Stimulated activated CD4-positive, alpha-beta T cell treated with anti-CD3 and anti-CD28 coated beads, Interleukin-4, amount 100 ng/mL, for 24 hours (primary cell): ENCODE measurements at places on chromosomes 2 and 18.

DNA sequence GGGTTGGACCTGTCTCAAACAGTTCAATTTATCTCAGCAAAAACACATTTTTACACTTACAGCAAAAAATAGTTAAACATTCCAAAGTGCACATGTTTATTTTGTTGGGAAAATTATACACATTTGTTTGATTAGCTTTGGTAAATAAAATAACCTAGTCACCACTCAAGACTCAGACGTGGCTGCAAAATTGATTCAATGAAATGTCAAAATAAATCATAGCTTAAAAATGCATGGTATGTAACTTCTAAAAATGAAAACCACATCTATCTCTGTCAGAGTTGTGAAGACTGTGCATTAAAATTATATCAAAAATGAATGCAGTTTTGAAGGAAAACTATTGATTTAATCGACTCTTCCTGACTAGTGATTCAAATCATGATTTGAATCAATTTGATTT is 56.7 kb downstream of the GALNT14 start:
- no peak for DNase-seq

DNA sequence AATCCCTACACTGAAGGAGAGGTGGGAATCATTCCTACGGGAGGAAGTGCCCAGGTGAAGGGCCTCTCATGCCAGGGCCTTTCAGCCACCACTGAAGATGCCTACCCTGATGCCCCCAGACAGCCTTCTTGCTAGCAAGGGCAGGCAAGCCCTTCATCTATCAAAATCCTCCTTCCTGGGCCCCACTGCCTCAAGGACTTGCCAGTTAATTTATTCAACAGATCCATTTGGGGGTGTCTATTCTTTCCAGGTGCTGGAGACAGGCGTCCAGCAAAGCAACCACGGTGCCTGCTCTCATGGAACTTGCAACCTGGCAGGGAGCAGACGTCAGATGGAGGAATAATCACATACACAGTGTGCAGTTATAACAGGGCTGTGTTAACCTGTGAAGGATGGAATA is 95.5 kb downstream of the GYPC start:
- no peak for DNase-seq

DNA sequence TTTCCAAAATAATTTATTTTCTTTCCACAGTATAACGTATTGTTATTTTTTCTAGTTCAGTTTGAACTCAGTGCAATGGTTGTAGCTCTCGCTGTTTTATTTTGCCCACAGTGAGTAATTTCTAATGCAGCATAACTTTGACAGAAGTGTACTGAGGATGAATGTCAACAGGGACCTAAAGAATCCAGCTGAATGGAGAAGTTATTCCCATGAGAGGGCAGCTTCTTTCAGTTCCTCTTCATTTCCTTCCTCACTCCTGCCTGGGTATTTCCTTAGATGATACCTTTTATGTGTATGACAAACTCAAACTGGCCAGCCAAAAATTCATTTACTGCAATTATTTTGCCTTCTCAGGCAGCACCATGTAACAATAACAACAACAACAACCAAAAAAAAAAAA is 1223.1 kb upstream of the ZEB2 start:
- DNase-seq, result no peak

DNA sequence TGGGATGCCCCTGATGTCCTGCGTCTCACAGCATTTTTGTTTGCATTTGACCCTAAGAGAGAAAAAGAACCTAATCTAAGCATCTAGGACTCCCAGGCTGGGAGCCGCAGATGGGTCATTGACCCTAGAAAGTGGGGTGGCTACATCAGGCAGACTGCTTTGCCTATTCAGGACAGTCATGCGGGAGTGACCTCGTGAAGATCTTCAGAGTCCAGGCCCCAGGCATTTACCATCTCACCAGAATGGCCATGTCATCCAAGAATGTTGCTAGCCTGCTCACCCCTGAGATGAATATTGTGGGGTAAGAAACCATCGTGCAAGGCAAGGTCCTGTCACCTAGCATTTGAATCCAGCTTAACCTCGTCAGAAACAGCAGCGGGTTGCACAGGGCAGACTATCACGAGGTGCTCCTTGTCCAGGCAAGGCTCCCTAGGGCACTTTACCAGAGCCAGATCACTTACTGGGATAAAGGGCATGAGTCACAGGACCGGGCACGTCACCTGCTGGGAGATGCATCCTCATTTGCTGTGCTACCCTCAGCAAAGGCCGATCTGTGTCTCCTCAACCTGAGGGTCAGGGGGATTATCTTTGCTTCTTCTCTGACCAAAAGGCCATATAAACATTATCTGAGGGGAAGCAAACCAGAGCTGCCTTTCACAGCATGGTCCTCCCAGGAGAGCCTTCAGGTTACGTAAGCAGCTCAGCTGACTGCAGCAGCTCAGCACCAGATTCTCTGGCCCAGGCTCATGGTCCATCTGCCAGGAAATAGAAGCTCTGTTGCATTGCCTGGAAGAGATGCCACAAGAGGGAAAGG is 162.3 kb downstream of the ACKR3 start:
- no peak for DNase-seq

GRCh38 chr2:205484764-205485163 is 197.5 kb upstream of the NRP2 start:
- DNase-seq, result no peak

DNA sequence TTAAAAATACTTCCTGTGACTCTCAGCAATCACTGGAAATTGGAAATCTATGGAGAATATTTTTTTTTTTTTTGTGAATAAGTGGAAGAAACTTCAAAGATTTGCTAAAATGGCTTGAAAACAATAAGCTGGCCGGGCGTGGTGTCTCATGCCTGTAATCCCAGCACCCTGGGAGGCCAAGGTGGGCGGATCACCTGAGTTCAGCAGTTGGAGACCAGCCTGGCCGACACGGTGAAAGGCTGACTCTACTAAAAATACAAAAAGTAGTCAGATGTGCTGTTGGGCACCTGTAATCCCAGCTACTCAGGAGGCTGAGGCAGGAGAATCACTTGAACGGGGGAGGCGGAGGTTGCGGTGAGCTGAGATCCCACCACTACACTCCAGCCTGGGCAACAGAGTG is 155.5 kb upstream of the CAVIN2 start:
- no peak for DNase-seq

DNA sequence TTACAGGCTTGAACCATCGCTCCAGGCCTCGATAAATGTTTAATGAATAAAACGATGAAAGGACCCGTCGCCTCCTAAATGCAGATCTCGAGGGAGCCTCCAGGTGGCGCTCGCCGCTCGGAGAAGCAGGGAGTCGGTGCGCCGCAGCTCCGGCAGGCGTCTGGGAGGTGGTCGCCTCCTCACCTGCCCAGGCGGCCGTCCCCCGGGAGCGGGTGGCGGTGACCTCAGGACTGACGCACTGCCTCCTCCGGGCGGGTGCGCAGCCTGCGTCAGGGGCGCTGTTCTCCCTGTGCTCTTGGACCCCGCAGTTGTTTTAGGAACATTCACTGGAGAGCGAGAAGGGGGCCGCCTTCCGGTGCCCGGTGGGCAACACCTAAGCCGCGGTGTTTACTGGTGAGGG is 38.6 kb upstream of the POLE4 start:
- peak; percentile 74 for DNase-seq

DNA sequence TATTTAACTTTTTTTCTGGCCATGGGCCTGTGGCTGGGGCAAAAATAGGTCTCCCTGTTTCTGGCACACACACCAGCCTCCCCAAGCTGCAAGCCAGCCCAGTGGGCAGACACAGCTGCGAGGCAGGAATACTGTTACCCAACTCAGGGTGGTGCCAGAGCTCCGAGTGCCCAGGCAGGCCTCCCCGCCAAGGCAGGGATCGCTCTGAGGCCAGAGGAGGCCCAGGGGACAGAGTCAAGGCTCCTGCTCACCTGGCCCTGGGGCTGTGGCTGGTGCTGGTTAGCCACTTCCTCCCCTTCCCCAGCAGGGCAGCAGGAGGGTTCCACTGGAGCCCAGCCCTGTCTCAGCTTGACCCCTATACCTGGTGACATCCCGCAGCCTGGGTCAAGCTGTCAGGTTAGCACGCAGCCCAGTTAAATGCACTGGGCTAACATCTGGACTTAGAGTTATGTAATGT is 67.1 kb upstream of the EPAS1 start:
- peak; percentile 11 for DNase-seq

DNA sequence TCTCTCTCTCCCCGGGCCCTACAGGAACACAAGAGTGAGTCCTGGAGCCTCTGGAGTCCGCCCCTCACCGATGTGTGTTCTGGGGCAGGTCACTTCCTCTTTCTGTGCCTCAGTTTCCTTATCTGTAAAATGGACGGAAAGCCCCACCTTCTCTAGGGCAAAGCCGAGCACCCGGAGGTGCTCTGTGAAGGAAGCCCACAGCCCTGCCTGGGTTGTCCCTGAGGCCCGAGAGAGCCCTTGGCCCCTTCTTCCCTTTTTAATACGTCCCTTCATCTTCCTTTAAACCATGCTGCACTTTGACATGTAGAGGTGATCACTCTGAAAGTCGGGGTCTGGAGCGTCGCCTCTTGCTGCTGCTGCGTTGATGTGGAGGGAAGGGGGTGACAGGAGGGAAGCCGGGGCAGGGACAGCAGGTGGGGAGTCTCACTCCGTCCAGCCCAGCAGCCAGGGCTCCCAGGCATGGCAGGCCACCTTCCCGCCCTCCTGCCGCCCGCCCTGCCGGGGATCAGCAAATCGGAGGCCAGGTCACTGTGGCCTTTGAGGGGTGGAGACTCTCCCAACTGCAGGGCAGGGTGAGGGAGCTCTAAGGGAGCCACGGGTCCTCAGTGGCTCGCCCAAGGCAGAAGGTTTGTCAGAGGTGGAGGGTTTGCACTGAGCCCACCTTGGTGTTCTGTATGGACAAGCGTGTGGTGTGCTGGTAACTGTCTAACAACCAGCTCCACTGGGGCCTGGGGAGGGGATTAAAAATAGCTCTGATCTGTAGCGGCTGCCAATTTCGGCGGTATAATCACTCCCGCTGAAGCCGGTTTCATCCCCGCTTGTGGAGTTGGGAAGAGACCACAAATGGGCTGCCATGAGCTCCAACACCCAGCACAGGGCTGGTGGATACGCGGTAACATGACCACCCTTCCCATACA is 135.9 kb upstream of the ID2 start:
- DNase-seq, result no peak
